ENCODE measurements at places on chromosomes 16 and 17. TPM values are rescaled to one million over a fixed set of nuclear protein-coding genes. Genes with fewer than 3 reads are reported as not detected.

Gene ASPA
- total RNA-seq: 0.22 TPM

Gene KRT9
- not detected for total RNA-seq

Gene SEPTIN1
- not detected for total RNA-seq

Gene CACNG1
- total RNA-seq: not detected

Gene TPPP3
- 1.1 TPM for total RNA-seq

Gene RASD1
- total RNA-seq: 1.1 TPM

Gene HES7
- under 0.01 TPM for total RNA-seq
